ENCODE measurements at places on chromosomes 2 and 18.

DNA sequence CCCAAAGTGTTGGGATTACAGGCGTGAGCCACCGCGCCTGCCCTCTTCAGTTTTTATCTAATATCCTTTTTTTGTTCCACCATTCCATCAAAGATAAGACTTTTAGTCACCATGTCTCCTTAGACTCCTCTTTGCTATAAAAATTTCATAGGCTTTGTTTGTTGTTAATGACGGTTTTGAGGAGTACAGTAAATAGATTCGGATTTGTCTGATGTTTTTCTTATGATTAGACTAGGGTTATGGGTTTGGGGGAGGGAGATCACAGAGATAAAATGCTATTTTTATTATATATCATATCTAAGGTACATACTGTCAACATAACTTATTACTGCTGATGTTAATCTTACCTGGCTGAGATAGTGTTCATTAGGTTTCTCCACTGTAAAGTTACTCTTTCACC lies 6.2 kb downstream of the IL36B start:
- no peak for DNase-seq

- DNase-seq = no peak
Observed at GRCh38 chr2:154189953-154190352, 318.2 kb downstream of the GALNT13 start.

DNA sequence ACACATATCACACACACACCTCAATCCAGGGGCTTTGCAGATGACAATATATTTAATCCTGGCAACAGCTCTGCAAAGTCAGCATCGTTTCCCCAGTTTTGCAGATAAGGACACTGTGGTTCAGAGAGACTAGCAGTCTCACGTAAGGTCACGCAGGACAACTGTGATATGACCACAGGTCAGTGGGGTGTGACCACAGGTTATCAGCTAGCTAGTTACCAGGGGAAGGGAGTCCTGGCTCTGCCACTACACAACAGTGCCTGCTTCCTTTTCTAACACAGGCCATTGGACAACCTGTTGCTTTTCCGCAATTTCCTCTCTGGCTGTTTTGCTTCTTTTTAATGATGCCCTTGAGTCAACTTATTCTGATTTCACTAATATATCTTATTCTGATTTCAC lies 33.3 kb downstream of the RBMS1 start:
- DNase-seq = no peak

GRCh38 chr2:233768076-233768475 lies 8.0 kb downstream of the UGT1A1 start:
- no peak for DNase-seq

DNA sequence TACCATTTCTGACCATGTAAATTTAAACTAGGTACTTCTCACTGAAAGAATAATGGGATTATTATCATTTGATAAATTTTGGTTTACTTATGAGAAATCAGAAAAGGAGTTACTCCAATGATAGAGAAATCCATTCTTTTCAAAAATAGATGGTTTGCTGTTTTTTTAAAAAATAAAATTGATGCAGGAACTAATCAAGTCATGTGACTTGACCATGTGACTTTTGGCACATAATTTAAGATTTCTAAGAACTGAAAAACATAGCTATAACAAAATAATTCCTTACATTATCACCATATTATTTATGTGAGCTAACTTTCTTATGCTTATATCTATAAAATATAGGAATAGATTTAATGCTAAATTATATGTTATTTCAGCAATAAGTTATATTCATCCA lies 247.1 kb upstream of the FIGN start:
- no peak for DNase-seq

DNA sequence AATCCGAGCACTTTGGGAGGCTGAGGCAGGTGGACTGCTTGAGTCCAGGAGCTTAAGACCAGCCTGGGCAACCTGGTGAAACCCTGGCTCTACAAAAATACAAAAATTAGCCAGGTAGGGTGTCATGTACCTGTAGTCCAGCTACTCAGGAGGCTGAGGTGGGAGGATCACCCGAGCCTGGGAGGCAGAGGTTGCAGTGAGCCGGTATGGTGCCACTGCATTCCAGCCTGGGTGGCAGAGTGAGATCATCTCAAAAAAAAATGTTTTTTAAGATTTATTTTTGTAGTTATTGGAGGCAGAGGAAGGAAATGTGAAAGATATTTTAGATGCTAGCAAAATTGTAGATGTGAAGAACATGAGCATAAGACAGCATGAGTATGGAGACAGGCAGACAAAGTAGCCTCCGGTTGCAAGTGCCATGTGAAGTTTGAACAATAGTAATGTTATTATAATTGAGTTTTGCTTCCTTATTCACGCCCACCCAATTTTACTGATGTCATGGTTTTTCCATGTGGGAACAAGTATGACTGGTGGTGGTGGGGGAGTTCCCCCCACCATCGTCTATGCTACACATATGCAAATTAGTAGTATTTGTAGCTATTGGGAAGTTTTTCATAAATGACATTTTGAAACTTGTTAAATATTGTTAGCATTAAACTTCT lies 18.0 kb downstream of the REL start:
- DNase-seq = no peak

DNA sequence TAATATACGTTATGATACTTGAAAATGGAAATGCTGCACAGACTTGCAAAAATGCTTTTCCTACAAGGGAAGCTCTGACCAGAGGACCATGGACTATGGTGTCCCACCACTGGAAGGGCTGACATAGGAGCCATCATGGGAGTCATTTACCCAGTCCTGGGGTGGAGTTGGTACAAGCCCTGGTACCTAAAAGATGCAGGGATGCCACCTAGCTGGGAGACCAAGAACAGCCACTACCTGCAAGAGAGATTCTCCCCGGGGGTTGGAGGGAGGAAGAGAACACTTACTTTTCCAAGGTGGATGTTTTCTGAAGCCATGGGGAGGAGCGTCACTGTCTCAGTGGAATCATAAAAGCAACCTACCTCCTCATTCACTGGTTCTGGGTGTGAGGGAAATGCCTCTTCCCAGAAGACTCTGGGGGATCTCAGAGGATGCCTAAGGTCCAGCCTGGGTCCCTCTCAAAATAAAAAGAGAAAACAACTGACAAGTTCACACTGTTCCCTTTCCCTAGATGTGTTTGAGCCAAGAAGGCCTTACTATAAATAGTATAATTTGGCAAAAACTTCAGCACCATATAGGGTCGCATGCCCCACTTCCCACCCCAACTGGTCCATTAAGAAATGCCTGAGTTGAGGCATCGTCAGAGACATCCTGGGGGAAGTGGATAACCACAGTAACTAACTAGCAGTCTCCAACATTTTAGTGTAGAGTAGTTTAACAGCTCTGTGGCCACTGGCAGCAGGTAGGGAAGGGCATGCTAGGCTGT lies 39.9 kb downstream of the REEP1 start:
- no peak for DNase-seq

- no peak for DNase-seq
Observed at GRCh38 chr18:62347089-62347506, 22.0 kb downstream of the TNFRSF11A start.
